Heart right ventricle (tissue), 16 donors: ENCODE measurements at places on chromosomes 7 and 10. TPM values are rescaled to one million over a fixed set of nuclear protein-coding genes. Genes with fewer than 3 reads are reported as not detected.

PRPS1L1 gene
- not detected for total RNA-seq

SPDYE11 gene
- not detected for total RNA-seq

CFAP43 gene
- total RNA-seq = not detected

ZNF107 gene
- total RNA-seq = 1.5 TPM

ACTL6B gene
- total RNA-seq = not detected

ITPRID1 gene
- total RNA-seq = not detected

AKR1C1 gene
- total RNA-seq = 13.7 TPM

TAS2R5 gene
- not detected for total RNA-seq

STK31 gene
- total RNA-seq = not detected

SLC26A3 gene
- not detected for total RNA-seq

RAB19 gene
- not detected for total RNA-seq

PHYH gene
- 149 TPM for total RNA-seq

SGCE gene
- total RNA-seq = 21.2 TPM

SNCG gene
- total RNA-seq = 12.3 TPM

C10orf105 gene
- 0.05 TPM for total RNA-seq

HOXA3 gene
- total RNA-seq = 0.72 TPM

ACADSB gene
- 64.9 TPM for total RNA-seq

GJD4 gene
- not detected for total RNA-seq

GPR146 gene
- total RNA-seq = 26.6 TPM

UNC5B gene
- total RNA-seq = 12.9 TPM

GTF2IRD1 gene
- 36.6 TPM for total RNA-seq

IQCE gene
- total RNA-seq = 13.8 TPM

LBX1 gene
- not detected for total RNA-seq

PLEKHS1 gene
- not detected for total RNA-seq

NPY gene
- not detected for total RNA-seq

CCDC146 gene
- total RNA-seq = 7.2 TPM

PNLIP gene
- 2.0 TPM for total RNA-seq

WEE2 gene
- total RNA-seq = not detected

ENTPD1 gene
- 9.1 TPM for total RNA-seq

ACSM6 gene
- total RNA-seq = not detected

GBX1 gene
- 0.30 TPM for total RNA-seq

PODXL gene
- 75.5 TPM for total RNA-seq

SOSTDC1 gene
- not detected for total RNA-seq

PTPRN2 gene
- 1.8 TPM for total RNA-seq

LRRC4 gene
- 4.3 TPM for total RNA-seq

ITGB1 gene
- 580 TPM for total RNA-seq

CDC14C gene
- not detected for total RNA-seq

FEZF1 gene
- not detected for total RNA-seq

TRIM74 gene
- total RNA-seq = not detected

GIMAP8 gene
- total RNA-seq = 22.3 TPM

NKX1-2 gene
- not detected for total RNA-seq
